ENCODE measurements at places on chromosomes 7 and 10.

DNA sequence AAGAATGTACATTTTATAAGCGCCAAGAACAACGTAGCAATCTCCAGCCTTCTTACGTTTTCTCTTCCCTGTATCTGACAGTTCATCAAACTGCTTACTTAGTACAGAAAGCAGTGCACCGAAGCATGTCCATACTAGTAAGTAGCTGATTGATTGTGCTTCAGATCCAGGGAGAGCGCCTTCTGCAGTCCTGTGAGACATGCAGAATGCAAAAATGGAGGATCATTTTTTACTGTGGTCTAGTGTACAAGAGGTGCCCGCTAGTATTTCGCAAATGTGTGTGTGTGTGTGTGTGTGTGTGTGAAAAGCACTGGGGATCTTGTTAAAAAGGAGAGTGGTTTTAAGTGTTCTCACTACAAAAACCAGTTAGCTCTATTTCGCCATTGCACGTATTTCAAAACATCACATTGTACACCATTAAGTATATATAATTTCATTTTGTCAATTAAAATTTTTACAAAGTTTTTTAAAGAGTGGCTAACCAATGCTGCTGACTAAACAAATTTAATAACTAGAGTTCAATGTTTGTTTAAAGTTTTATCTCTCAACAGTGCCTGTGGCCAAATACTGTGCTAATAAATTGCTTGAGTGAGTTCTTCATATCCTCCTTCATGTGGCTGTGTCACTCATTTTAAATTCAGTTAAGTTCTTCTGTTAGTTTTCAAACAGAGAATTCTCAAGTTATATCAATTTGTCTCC, 99.6 kb downstream of the ZMYND11 start:
- DNase-seq = peak; percentile 8

GRCh38 chr10:35728341-35728740, 86.2 kb upstream of the FZD8 start:
- DNase-seq = peak; percentile 61

- DNase-seq = peak; percentile 35
Observed at GRCh38 chr7:2321020-2321419, 6.8 kb upstream of the SNX8 start.

DNA sequence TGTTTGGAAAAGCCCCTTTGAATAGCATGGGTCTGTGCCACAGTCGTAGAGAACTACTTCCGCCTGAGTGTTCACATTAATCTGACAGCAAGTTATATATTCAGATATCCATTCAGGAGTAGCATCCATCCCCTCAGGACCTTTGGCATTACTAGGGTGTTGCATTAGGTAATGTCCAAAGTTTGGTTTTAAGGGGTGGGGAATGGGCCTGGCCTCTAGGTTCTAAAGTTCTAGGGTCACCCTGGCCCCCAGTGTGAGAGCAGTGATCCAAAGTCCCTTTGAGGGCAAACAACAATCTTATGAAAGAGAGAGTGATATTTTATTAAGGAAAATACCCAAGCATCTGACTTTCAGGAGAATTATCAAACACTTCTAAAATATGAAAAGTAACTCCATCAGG, 12.3 kb downstream of the MCM10 start:
- DNase-seq = no peak
